Left lung (tissue), 14 donors: ENCODE measurements at places on chromosomes 2 and 18. TPM values are rescaled to one million over a fixed set of nuclear protein-coding genes. Genes with fewer than 3 reads are reported as not detected.

DNA sequence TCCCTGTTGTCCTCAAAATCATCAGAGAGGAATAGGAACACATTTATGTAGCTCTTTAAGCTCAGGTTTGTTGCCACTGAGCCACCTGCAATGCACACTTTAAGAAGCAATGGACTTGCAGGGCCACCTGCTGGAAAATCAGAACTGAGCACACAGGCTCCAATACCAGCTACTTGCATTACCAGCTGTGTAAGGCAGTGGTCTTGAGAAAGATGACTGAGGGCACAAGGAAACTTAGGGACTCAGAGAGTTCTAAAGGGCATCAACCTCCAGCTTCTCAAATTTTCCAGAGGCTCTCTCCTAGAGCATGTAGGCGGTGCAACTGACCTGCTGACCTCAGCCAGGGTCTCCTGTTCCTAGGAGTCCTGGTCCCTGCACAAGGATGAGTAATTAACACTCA lies 2.5 kb upstream of the CNDP2 start:
- no peak overlapping the region for H3K27ac ChIP-seq
- H3K36me3 ChIP-seq: no peaks in the 10 kb centered on the region
- H3K4me1 ChIP-seq: peaks cover 28% of the 10 kb centered on the region

DNA sequence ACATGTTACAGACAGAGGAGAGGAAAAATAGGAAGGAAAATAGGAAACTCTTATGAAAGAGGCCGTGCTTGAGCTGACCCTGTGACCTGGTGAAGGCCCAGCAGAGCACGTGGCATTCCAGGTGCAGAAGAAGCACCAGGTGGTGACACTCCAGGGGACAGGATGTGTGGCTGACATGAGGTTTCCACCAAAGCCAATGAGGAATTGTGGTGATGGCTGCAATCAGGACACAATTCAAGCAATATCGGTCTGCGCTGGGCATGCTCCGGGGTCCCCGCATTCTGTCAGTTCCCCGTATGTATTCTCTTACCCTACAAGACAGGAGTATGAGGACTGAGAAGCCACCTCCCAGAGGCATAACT lies 504.2 kb downstream of the EIPR1 start:
- no peaks in the 10 kb centered on the region for H3K27me3 ChIP-seq
- no peak overlapping the region for H3K4me3 ChIP-seq
- no peak for DNase-seq
- H3K27ac ChIP-seq: no peak overlapping the region
- H3K4me1 ChIP-seq: no peaks in the 10 kb centered on the region

The SMARCAL1 gene
- total RNA-seq: 19.6 TPM

DNA sequence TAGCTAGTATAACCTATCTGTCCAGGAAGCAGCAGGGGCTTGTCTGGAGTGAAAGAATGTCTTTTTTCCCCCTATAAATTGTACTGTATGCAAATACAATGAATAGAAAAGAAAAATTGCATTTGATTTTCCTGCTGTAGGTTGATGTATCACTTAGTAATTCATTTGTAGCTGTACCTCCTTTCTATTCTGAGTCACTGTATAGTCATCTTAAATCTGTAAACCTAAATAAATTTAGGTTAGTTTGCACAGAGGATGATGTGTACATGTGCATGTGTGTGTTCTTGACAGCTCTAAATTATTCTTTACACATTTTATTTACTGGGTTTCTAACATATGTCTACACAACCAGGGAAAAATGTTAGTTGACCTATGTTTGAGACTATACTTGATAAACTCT lies 478.7 kb upstream of the CNTNAP5 start:
- H3K27me3 ChIP-seq: no peaks in the 10 kb centered on the region
- no peaks in the 10 kb centered on the region for H3K4me1 ChIP-seq
- H3K4me3 ChIP-seq: no peak overlapping the region
- H3K36me3 ChIP-seq: no peaks in the 10 kb centered on the region

The LYG2 gene
- total RNA-seq: not detected

The LAMA3 gene
- 42.8 TPM for total RNA-seq

GRCh38 chr2:21836719-21837118 lies 713.0 kb downstream of the TDRD15 start:
- H3K27ac ChIP-seq: no peak overlapping the region
- no peaks in the 10 kb centered on the region for H3K27me3 ChIP-seq
- no peaks in the 10 kb centered on the region for H3K36me3 ChIP-seq
- no peak overlapping the region for H3K4me3 ChIP-seq

- H3K4me3 ChIP-seq: no peak overlapping the region
- no peaks in the 10 kb centered on the region for H3K4me1 ChIP-seq
- no peak for DNase-seq
- no peaks in the 10 kb centered on the region for H3K27me3 ChIP-seq
- H3K27ac ChIP-seq: no peak overlapping the region
These were observed 145.0 kb downstream of the TTC27 start for GRCh38 chr2:32772638-32773447.

DNA sequence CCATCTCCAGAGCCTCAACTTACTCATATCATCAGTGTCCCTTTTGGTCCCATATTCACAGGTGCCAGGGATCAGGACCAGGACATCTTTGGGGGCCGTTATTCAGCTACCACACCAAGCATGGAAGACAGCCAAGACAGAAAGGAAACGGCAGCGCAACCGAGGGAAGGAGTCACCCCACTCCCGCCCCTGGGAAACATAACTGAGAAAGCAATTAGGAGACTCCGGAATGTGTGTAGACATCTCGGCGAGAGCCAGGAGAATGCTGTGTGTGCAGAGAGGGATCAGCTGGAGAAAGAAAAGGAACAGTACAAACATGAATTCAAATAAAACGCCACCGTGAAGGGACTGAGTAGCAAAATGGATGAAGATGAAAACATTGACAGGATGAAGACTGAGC lies 13.4 kb upstream of the BOK start:
- no peak overlapping the region for H3K27ac ChIP-seq
- DNase-seq: peak; percentile 8
- peaks cover 7% of the 10 kb centered on the region for H3K27me3 ChIP-seq
- no peak overlapping the region for H3K4me3 ChIP-seq
- no peaks in the 10 kb centered on the region for H3K36me3 ChIP-seq

DNA sequence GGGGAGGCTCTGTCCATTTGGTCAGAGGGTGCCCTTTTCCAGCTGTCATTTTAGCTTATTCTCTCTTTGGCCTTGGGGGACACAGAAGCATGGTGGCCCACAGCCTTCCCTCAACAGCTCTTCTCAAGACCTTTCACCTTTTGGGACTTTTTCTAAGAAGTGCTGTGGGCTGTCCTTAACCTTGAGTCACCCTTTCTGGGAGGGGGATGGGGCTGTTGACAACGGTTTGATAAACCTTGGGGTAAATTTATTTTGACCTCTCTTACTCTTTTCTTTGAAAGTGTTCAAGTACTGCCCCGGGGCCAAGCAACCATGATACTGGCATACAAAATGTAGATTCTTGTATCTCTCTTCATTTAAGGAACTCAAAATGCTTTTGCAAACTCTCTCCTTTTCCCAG lies 13.7 kb downstream of the IGFBP5 start:
- H3K27me3 ChIP-seq: peaks cover 8% of the 10 kb centered on the region
- DNase-seq: no peak
- H3K27ac ChIP-seq: no peak overlapping the region
- no peak overlapping the region for H3K4me3 ChIP-seq
- peaks cover 5% of the 10 kb centered on the region for H3K4me1 ChIP-seq

The SPC25 gene
- 1.4 TPM for total RNA-seq

DNA sequence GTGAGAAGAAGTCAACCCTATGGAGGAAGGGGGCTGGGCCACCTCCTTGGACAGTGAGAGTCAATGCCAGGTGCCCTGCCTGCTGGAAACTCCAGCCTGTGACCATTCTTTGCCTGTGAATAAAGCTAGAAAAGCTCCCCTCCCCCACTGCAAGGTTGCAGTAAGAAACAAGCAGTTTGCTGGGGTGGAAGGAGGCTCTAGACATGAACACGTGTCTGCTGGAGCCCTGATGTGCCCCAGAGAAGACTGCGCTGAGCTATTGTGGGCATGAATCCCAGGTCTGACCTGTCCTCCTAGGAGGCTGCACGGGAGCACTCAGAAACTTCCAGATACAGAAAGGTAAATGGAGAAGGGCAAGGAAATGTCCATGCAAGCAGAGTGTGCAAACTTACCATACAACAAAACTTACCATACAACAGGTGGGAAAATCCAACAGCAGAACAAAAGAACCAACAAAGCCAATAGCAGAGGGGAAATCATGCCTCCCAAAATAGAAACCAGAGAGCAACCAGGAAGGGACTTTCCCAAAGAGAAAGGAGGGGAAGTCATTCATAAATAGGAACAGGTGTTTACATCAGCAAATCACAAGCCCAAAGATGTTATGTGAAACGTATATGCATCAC lies 278.7 kb downstream of the BCL2 start:
- H3K27ac ChIP-seq: no peak overlapping the region
- H3K4me1 ChIP-seq: no peaks in the 10 kb centered on the region
- H3K4me3 ChIP-seq: no peak overlapping the region
- DNase-seq: no peak
- H3K36me3 ChIP-seq: no peaks in the 10 kb centered on the region
